ENCODE measurements at places on chromosomes 12 and 14.
A peak's percentile ranks its signal among the peaks of the same experiment; 100 is the strongest.

DNA sequence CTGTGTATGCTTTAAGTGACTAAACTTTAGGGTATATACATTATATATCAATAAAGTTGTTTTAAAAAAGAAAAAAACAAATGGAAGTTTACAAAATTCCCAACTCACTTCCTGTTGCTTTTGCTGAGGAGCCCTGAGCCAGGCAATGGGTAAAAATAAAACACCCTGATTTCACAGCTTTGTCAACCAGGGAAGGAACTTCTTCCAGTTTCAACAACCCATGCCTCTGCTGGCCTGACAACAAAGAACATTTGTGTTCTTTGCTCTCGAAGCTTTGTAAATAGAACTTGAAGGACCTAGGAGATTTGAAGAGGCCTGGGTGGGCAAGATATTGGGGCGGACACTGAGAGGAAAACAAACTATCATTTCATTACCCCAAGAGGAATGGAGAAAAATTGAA, 141.2 kb upstream of the NOS1 start:
- H3K36me3 ChIP-seq, result no peaks in the 10 kb centered on the region
- peaks cover 3% of the 10 kb centered on the region for H3K4me1 ChIP-seq
- DNase-seq, result no peak
- no peak overlapping the region for H3K27ac ChIP-seq
- no peaks in the 10 kb centered on the region for H3K27me3 ChIP-seq

DNA sequence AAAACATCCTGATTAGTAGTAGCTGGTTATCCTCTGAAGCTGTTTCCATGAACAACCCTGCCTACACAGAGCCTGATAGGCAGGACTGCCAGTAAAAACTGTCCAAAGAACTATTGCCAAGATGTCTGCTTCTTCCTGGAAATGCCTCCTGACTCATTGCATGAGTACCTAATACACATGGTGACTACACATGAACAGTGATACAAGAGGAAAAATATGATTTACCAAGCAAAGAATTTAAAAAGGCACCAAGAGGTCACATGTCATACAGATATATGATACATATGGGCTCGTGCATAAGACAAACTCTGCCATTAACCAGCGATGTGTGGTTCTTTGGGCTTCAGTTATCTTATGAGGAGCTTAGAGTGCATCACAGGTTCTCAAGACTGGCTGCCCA, 552.3 kb downstream of the SLC16A7 start:
- DNase-seq, result no peak
- H3K27me3 ChIP-seq, result no peaks in the 10 kb centered on the region
- H3K36me3 ChIP-seq, result no peaks in the 10 kb centered on the region
- no peak overlapping the region for H3K4me3 ChIP-seq
- H3K27ac ChIP-seq, result no peak overlapping the region

DNA sequence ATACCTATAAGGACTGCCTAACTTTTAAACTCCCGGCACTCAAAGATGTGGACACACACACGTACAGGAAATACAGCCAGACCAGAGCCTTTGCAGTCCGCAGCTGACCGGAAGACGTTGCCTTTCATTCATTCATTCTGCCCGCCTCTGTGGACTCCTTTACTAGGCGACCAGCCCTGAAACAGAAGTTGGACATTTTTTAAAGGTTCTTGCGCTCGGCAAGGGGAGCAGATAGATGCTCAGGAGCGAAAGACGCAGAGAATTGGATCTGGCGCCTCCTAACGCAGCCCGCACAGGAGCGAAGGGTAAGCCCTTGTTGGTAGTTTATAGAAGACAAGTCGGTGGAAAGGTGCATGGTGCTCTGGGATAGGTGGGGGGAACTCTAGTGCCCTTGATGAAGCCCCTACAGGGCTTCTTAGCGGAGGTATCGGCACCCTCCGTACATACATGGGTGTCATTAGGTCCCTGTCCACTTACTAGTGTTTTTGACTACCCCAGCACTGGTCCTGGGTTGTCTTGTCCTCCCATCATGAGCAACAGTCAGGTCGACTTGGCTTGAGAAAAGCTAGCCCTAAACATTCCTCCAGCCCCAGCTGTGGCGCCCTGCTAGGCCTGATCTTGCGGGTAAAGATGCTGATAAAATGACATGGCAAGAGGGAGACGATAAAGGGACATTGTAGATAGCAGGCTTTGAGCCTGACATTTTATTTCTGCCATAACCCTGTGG, at the start of gene KDM2B:
Gene KDM2B (minus strand): TSS at position 65 of the 727 bp plus-strand sequence. CDS start 112 bp downstream, outside the sequence.
- H3K4me3 ChIP-seq, result peak within 1 kb of the TSS; percentile 88
- no peaks in the 10 kb centered on the region for H3K36me3 ChIP-seq
- peak; percentile 59 for DNase-seq
- peak within 1 kb of the TSS; percentile 95 for H3K27ac ChIP-seq
- peaks cover 22% of the 10 kb centered on the region for H3K4me1 ChIP-seq
- no peaks in the 10 kb centered on the region for H3K27me3 ChIP-seq

DNA sequence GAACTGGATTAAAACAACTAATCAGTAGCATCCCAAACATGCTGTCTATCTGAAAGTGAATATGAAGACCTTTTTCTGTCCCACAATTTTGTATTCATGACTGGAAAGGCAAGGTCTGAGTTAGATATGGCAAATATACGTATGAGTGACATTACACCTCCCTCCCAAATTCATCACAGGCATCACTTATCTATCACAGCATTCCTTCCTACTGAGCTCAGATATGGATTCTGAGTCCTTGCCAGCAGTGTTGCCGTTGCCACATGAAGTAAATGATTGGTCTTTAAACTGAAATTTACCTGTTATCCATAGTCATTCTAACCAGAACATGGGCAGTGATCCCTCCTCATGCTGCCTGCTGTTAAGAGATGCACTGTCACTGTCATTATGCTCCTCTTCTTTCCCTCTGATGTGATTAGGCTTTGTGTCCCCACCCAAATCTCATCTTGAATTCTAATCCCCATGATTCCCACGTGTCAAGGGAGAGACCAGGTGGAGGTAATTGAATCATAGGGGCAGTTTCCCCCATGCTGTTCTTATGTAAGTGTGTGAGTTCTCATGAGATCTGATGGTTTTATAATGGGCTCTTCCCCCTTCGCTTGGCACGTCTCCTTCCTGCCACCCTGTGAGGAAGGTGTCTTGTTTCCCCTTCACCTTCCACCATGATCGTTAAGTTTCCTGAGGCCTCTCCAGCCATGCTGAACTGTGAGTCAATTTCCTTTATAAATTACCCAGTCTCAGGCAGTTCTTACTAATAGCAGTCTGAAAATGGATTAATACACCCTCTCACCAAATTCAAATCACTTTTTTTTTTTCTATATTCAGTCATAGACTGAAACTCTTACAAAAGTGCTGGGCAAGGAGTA, 288.4 kb downstream of the NUAK1 start:
- no peaks in the 10 kb centered on the region for H3K36me3 ChIP-seq
- no peak overlapping the region for H3K27ac ChIP-seq
- no peak overlapping the region for H3K4me3 ChIP-seq
- no peak for DNase-seq

GRCh38 chr12:53057816-53058500, 8.1 kb downstream of the TNS2 start:
- H3K4me3 ChIP-seq, result no peak overlapping the region
- H3K36me3 ChIP-seq, result no peaks in the 10 kb centered on the region
- H3K4me1 ChIP-seq, result peaks cover 4% of the 10 kb centered on the region
- H3K27me3 ChIP-seq, result peaks cover 12% of the 10 kb centered on the region
- no peak overlapping the region for H3K27ac ChIP-seq
- DNase-seq, result no peak

GRCh38 chr14:56659378-56659777, 79.8 kb downstream of the TMEM260 start:
- no peak overlapping the region for H3K4me3 ChIP-seq
- no peaks in the 10 kb centered on the region for H3K27me3 ChIP-seq
- no peak overlapping the region for H3K27ac ChIP-seq
- DNase-seq, result peak; percentile 51
- no peaks in the 10 kb centered on the region for H3K36me3 ChIP-seq

All from H1 (cell line).